ENCODE measurements at places on chromosomes 12 and 14.

- H3K27me3 ChIP-seq, result no peaks in the 10 kb centered on the region
- no peaks in the 10 kb centered on the region for H3K36me3 ChIP-seq
- H3K27ac ChIP-seq, result no peak overlapping the region
- H3K4me1 ChIP-seq, result peaks cover 20% of the 10 kb centered on the region
- no peak overlapping the region for H3K4me3 ChIP-seq
These were observed 18.3 kb upstream of the TBC1D30 start for GRCh38 chr12:64806173-64806572.

GRCh38 chr12:94875525-94875924 lies 128.0 kb downstream of the NDUFA12 start:
- H3K27me3 ChIP-seq, result peaks cover 3% of the 10 kb centered on the region
- H3K27ac ChIP-seq, result no peak overlapping the region
- no peaks in the 10 kb centered on the region for H3K36me3 ChIP-seq
- H3K4me1 ChIP-seq, result peaks cover 5% of the 10 kb centered on the region
- no peak overlapping the region for H3K4me3 ChIP-seq

DNA sequence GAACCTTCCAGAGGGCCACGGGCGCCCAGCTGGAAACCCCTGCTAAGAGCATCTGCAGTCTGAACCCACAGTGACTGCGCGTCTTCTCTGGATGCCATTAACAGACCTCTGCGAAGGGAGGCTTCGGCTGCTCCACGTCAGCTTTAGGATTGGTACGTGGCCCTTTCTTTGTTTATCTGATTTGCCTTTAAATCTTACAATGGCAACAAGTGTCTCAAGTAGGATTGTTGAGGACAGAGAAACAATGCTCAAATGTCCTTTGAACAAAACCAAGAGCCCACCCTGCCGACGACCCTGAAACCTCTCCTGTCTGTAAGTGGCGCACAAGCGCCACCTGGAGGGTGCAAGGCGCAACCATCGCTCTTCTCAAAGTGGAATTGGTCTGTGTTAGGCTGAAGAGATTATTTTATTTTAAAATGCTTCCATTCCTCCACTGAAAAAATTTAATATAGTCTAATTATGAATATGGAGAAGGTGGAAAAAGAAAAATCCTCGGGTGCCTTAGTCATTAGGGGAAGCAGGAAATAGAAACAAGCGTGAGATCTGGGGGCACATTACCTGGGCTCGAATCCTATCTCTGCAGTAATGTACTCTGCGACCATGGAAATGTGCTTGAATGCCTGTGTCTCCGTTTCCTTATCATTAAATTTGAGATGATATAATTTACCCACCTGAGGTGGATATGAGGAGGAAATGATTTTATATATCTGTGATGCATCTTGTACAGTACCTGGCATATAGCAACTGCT lies 82.6 kb upstream of the PTPRB start:
- no peak overlapping the region for H3K27ac ChIP-seq
- H3K4me3 ChIP-seq, result no peak overlapping the region
- no peaks in the 10 kb centered on the region for H3K27me3 ChIP-seq
- no peaks in the 10 kb centered on the region for H3K4me1 ChIP-seq
- H3K36me3 ChIP-seq, result no peaks in the 10 kb centered on the region
- no peak for DNase-seq

DNA sequence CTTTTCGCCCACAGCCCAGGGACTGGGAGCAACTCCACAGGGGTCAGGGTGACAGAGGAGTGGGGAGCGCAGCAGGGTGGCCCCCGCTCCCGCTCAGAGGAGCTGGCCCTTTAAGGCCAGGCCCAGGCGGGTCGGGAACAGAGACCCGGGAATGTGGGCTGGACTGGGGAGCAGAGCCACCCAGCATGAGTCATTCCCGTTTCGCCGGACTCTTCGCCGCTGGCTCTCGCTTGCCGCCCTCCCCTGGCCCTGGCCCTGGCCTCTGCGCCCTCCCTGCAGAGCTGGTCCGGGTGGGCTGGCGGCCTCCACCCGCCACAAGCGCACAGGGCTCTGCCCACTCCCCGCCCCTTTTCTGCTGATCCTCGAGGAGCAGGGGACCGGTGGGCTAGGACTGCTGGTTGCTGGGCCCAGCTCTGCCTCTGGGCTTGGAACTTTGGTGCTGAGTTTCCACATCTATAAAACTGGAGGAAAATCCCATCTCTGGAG lies 92.8 kb downstream of the NINJ2 start:
- H3K27me3 ChIP-seq, result no peaks in the 10 kb centered on the region
- peaks cover 37% of the 10 kb centered on the region for H3K4me1 ChIP-seq
- H3K36me3 ChIP-seq, result no peaks in the 10 kb centered on the region
- DNase-seq, result peak; percentile 92
- peak overlapping the region; percentile 81 for H3K27ac ChIP-seq

GRCh38 chr12:79933532-79934264 lies 1.2 kb downstream of the PPP1R12A start:
- DNase-seq, result no peak
- H3K36me3 ChIP-seq, result no peaks in the 10 kb centered on the region
- H3K27me3 ChIP-seq, result no peaks in the 10 kb centered on the region
- H3K4me3 ChIP-seq, result peak overlapping the region; percentile 100

GRCh38 chr14:78071016-78071549 lies 99.1 kb upstream of the NRXN3 start:
- no peaks in the 10 kb centered on the region for H3K27me3 ChIP-seq
- DNase-seq, result no peak
- no peaks in the 10 kb centered on the region for H3K36me3 ChIP-seq
- H3K4me3 ChIP-seq, result no peak overlapping the region
- H3K27ac ChIP-seq, result no peak overlapping the region

- H3K4me3 ChIP-seq, result no peak overlapping the region
- H3K27me3 ChIP-seq, result no peaks in the 10 kb centered on the region
- no peak for DNase-seq
- no peaks in the 10 kb centered on the region for H3K4me1 ChIP-seq
These were observed 70.6 kb downstream of the SLC41A2 start for GRCh38 chr12:104887452-104887851.

GRCh38 chr12:26052652-26053051 lies 72.2 kb downstream of the BHLHE41 start:
- no peaks in the 10 kb centered on the region for H3K4me1 ChIP-seq
- no peaks in the 10 kb centered on the region for H3K36me3 ChIP-seq
- H3K27me3 ChIP-seq, result no peaks in the 10 kb centered on the region
- H3K27ac ChIP-seq, result no peak overlapping the region
- DNase-seq, result no peak
